ENCODE measurements at places on chromosomes 1 and 21.

- no peak for DNase-seq
These were observed 188.3 kb downstream of the NRIP1 start for GRCh38 chr21:14876524-14876840.

DNA sequence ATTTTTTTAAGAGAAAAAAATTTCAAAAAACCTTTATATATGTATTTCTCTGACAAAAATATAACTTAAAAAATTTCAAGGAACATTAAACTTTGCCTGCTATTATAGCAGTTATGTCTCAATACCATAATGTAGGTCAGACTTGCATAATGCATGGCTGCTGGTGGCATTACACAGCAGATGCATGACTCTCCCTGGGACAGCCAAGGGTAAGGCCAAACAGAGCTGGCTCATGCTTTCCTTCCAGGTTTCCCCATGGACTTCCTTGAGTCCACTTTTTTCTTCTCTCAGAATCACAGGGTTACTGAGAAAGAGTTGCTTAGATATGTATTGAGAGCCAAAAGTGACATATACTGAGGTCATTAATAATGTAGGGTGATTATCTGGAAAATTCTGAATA, 43.7 kb downstream of the RHOU start:
- no peak for DNase-seq

DNA sequence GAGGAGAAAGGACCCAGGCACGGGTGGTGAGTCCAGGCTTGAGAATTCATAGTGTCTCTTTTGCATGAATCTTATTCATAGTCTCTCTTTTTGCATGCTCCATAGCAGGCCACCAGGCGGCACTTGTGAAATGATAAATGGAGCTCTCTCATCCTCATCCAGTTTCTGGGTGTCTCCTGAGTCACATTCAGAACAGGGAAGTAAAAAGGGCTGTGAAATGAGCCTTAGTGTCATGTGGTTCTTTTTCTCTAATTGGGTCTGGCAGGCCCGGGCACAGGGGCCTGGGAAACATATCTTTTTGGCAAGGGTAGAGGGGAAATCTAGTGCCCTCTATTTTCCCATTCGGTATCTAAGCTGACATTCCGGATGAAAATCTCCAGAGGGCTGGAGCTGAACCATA, 19.1 kb upstream of the NCF2 start:
- no peak for DNase-seq

- DNase-seq, result no peak
These were observed 38.3 kb downstream of the WDR3 start for GRCh38 chr1:117967881-117968280.

- no peak for DNase-seq
These were observed 99.7 kb downstream of the UBR4 start for GRCh38 chr1:19110257-19110927.
